Activated T-cell treated with anti-CD3 and anti-CD28 coated beads, Interleukin-2, amount 50 U/mL, for 1 hour (primary cell): ENCODE measurements at places on chromosomes 5 and 9.
A peak's percentile ranks its signal among the peaks of the same experiment; 100 is the strongest.

GRCh38 chr9:136533775-136534157 is 12.1 kb downstream of the NOTCH1 start:
- peak; percentile 81 for DNase-seq

DNA sequence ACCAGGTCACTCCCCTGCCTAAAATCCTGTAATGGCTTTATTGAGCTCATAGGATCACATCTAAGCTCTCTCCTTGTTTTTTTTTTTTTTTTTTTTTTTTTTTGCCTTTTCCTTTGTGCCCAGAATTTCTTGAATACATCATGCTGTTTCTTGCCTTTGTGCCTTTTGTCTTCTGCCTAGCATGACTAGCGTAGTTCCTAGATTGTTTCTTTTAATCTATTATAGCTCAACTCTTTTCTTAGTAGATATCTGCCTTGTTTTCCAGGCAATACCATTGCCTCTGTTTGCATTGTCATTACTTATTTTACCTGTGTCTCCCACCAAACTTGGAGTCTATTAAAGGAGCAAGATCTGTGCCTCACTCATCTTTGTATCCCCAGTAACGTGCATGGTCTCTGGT is 106.1 kb upstream of the C9orf72 start:
- no peak for DNase-seq

- no peak for DNase-seq
Observed at GRCh38 chr9:126016579-126017290, 269.6 kb downstream of the PBX3 start.

DNA sequence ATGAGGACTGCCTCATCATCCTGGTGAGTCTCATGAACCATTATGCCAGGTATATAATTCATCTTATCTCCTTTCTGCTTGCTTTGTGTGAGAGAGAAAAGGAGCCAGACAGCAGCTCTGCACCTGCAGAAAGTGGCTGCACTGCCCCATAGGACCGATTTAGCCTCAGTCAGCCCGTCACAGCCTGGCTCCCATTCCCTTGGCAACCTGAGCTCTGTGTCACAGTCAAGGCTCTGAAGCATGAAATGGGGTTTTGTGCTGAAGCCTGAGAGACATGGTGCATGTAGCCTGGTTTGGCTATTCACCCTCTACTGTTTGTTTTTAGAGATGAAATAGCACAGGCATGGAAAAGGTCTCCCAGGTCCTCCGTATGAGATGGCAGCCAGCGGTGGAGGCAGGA is 198.3 kb downstream of the KCTD16 start:
- DNase-seq = no peak

- no peak for DNase-seq
Observed at GRCh38 chr9:88187631-88188030, 49.4 kb upstream of the SPATA31C2 start.

DNA sequence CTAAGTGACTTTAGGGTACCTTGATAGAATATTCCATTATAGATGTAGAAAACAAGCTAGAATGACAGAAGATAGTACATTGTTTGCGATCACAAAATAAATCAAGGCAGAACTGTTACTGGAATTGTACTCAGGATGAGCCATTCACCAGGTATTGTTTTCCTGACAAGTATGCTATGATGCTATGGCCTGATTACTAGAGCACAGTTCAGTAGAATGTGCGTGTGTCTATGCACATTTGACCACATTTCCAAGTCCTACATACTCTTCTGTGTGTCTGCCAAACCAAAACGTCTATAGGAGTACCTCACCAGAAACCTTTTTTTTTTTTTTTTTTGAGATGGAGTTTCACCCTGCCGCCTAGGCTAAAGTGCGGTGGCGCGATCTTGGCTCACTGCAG is 43.3 kb upstream of the CDC42SE2 start:
- DNase-seq = no peak

- DNase-seq = no peak
Observed at GRCh38 chr9:6781476-6781875, 23.7 kb downstream of the KDM4C start.

GRCh38 chr5:57128325-57128724 is 45.5 kb upstream of the GPBP1 start:
- no peak for DNase-seq

DNA sequence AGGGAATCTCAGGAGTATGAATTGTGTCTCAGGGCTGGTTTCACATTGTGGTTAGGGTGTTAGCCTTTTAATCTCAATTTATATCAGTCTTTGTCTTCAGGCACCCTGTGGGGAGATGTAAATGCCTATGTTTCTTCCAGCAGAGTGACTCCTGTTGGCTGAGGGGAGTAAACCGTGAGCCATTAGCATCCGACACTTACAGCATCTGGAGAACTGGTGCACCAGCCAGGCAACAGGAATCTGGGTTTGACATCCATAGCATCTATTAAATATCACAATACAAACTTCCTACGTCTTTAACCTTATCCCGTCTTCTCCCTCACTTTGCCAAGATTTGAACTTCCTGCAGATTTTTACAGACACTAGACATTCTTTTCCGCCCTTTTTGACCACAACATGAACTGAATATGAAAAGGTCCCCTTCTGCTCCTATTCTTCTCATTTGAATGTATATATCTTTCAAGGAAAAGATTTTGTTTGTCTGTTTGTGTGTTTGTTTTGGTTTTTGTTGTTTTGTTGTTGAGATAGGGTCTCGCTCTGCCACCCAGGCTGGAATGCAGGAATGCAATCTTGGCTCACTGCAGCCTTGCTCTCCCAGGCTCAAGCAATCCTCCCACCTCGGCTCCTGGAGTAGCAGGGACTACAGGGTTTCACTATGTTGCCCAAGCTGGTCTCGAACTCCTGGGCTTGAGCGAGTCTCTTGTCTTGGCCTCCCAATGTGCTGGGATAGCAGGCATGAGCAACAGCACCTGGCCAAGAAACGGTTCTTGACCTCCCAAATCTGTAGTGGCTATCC is 626.2 kb downstream of the TLR4 start:
- DNase-seq = no peak

DNA sequence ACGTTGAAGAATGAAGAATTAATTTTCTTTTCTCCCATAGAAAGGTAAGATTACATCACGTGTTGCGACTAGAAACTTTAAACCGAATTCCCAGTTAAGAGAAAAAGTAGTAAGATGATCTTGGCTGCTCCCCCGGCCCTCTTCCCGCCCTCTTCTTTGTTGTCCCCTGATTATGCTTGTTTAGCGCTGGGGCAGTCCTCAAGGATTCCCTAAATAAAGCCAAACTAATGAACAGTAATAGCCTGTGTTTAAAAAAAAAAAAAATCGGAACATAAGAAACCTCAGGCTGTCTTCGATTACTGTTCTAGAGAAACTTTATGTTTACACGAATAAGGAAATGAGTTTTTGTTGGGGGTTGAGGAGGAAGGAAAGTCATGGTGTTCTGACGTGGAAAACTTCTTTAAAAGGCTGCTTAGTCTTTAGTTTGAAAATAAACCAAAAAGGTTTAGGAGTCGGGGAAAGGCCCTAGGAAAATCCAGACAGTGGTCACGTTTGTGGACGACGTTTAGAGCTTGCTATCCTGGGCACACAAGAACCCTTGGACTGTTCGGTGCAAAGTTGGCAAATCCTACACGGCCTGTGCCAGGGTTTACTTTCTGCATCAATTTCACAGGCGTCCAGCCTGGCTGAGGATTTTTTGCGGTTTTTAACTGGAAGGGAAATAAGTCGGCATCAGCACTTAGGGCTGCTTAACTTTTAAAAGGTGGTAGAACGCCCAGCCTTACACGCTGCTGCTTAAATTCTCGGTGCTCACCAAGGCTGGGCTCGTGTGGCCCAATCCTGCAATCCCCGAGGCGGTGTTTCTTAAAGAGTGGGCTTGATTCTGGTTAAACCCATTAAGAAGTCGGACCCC is 1.1 kb upstream of the MAT2B start:
- DNase-seq = peak; percentile 39

DNA sequence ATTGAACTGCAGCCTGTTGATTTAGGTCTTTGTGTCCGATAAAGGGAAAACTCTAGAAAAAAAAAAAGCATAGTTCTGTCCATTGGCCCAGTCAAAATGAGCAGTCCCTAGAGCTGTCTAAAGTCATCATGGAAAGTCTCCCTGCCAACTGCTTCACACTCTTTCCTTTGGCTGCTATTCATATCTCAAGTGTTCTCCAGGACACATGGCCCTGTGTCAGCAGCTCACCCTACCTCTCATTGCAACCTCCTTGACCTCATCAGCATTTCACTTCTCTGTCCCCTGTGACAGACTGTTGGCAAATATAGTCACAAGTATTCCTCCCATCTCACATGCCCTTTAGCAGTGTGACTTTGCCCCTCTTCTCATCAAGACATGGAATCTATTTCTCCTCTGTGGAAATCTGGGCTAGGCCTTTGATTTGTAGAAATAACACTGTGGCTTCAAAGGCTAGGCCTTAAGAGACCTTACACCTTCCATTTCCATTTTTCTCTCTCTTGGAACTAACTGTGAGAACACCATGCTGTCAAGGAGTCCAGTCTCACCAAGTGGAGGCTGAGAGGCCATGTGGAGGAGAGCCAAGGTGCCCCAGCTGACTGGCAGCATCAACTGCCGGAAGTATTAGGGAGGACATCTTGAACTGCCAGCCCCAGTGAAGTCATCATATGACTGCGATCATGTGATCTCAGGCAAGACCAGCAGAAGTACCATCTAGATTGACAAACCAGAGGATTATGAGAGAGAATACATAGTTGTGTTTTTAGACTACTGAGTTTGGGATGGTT is 149.4 kb upstream of the TARS1 start:
- DNase-seq = no peak

DNA sequence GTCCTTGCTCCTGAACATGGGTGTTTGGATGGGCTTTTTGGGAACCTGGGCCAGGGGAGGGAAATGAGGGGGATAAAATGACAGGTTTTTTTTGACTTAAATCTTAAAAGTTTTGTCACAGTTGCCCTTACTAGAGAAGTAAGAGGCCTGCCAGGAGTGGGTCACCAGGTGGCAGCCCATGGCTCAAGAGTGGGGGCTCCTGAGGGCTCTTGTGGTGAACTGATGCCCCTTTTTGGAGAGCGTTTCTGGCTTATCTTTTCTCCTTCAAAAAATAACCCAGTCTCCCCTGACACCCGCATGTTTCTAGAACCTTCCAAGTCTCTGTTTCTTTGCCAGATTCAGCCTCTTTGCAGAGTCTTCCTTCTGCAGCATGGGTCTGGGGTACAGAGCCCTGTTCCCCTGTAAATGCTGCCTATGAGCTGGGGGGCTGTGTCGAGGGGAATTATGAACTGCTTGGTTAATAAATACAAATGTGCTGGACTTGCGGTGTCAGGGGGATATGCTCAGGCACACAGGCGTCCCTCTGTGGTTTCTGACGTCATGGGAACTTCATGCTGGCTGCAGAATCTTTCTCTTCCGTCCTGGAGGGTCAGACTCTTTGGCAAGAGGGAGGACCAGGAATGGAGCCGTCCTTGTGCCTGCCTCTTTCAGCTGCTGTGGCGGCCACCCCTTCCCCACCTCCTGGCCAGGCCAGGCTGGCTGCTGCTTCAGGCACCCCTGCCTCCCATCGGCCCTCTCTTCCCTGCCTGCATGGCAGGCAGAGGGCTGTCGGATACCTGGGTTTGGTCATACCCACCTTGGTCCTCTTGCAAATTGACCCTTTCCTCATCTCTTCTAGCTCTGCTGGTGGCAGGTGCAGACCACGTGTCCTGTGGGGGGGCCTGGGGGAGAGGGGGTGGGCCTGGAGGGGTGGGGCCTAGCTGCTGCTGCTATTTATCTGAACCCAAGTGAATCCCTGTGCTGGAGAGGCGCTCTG is 30.1 kb downstream of the PTPA start:
- peak; percentile 29 for DNase-seq

- no peak for DNase-seq
Observed at GRCh38 chr5:33761139-33761538, 130.7 kb downstream of the ADAMTS12 start.

DNA sequence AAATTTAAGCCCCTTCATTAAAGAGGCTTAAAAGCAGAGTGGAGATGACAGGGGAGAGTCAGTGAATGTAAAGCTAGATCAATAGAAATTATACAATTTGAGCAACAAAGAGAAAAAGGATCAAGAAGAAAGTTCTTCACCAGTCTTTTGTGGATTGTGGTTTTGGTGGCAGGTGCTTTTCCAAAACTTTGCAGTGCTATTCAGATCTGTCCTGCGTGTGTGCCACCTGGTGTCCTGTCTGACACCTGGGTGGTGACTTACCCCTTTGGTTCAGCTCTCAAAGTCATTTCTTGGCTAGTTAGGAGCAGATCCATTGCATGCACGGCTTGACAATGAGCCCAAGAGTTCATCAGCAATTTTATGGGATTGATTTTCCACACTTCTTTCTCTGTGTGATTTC is 69.4 kb downstream of the SREK1 start:
- DNase-seq = no peak

DNA sequence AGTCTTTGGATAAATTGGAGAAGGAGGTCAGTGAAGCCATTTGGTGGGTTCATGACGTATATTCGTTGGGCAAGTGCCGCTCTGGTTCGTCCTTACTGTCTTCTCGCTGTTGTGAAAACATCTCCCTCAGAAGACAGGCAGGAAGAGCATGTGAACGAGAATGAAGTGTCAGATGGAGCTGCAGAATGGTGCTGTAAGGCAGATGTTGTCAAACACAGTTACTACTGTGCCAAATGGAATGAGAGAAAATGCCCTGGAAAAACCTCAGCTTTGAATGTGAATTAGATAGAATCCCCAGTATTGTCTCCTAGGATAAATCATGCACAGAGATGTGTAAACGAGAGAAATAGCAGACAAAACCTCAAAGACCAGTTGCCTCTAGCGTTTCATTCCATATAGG is 121.5 kb downstream of the CAMK4 start:
- DNase-seq = no peak

DNA sequence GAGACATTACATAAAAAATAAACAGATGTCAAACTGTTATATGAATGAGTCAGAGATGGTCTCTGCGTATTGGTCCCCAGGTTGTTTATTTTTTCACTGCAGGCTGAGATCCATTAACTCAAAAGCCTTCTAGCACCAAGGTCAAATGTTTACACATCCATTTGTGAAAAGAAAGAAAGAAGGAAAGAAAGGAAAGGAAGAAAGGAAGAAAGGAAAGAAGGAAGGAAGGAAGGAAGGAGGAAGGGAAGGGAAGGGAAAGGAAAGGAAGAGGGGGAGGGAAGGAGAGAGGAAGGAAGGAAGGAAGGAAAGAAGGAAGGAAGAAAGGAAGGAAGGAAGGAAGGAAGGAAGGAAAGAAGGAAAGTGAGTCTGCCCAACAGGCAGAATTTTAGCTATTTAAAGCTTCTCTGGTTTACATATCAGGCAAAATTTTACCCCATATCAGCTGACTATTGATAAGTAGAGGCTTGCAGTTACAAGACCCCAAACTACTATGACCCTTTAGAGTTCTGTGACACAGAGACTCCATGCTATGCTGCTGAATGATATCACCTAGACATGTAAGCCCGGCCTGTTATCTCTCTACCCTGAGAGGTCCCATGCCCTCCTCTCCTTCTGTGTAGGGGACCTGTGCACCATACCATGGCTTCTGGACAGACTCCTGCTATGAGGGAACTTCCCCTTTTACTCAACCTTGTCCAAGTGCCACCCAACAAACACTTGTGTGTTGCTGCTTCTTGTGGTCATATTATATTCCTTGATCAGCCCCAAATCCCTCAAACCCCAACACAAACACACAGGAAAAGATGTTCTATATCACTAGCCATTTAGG is 59.0 kb downstream of the DRD1 start:
- DNase-seq = no peak

DNA sequence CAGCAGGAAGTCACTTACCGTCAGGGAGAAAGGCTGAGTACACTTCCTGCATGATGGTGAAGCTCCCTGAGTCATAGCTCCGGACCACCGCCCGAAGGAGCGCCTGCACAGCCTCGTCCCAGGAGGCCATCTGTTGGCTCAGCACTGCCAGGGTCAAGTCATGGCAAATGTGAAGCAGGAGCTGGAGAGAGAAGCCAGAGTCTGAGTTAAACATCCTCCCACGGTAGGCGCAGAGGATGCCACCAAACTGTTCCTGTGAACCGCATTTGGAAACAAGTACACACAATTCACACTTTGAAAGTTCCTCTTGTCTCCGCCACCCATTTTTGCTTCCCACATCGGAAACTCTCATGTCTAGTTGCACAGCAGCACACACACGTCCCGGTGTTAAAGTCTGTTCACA is 33.9 kb downstream of the CNOT8 start:
- no peak for DNase-seq
